Fibroblast of skin of left biceps (primary cell): ENCODE measurements at places on chromosomes 5 and 9.
A peak's percentile ranks its signal among the peaks of the same experiment; 100 is the strongest.

GRCh38 chr5:68973696-68974095 lies 120.1 kb upstream of the SLC30A5 start:
- no peak for DNase-seq

GRCh38 chr9:122200960-122201595 lies 27.7 kb downstream of the LHX6 start:
- DNase-seq = peak; percentile 12

- DNase-seq = no peak
Measured at GRCh38 chr5:106875591-106876297, 795.0 kb downstream of the EFNA5 start.

- no peak for DNase-seq
Measured at GRCh38 chr5:74200560-74200959, 440.0 kb downstream of the ENC1 start.

- no peak for DNase-seq
Measured at GRCh38 chr5:111326551-111326950, 102.4 kb downstream of the CAMK4 start.
